ENCODE measurements at places on chromosomes 11 and 22.

DNA sequence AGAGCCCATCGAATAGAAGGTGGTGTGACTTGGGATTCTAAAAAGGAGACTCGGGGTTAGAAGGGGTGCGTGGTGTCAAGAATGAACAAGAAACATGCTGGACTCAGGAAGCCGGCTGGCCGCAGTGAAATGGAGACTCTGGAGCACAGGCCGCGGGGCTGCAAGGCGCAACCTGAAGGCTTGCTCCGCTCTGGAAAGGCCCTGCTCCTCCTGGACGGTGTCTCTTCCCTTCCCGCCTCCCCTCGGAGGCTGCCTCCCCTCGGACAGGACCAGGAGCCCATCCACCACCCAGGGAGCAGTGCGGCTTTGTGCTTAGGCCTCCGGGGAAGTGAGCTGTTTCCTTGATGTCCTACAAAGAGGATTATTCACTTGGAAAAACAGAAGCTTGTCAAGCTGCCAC, 170.1 kb downstream of the OPCML start:
- no peak for DNase-seq

DNA sequence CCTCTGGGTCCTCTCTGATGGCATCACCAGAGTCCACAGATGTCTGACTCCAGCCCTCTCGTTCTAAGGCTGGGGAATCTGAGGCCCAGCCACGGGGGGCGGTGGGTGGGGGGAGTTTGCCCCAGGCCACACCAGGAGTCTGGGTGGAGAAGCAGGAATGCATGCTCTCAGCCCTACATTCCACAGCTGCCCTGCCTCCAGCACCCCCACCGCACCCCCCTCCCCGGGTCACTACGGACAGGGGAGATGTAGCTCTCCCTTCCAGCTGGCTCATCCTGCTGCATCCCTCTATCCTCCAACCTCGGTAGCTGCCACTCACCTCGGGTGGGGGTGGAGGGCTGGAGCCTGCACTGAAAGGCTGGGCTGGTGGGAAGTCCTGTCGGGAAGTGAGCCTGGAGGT, 2.3 kb upstream of the PVALB start:
- no peak for DNase-seq

DNA sequence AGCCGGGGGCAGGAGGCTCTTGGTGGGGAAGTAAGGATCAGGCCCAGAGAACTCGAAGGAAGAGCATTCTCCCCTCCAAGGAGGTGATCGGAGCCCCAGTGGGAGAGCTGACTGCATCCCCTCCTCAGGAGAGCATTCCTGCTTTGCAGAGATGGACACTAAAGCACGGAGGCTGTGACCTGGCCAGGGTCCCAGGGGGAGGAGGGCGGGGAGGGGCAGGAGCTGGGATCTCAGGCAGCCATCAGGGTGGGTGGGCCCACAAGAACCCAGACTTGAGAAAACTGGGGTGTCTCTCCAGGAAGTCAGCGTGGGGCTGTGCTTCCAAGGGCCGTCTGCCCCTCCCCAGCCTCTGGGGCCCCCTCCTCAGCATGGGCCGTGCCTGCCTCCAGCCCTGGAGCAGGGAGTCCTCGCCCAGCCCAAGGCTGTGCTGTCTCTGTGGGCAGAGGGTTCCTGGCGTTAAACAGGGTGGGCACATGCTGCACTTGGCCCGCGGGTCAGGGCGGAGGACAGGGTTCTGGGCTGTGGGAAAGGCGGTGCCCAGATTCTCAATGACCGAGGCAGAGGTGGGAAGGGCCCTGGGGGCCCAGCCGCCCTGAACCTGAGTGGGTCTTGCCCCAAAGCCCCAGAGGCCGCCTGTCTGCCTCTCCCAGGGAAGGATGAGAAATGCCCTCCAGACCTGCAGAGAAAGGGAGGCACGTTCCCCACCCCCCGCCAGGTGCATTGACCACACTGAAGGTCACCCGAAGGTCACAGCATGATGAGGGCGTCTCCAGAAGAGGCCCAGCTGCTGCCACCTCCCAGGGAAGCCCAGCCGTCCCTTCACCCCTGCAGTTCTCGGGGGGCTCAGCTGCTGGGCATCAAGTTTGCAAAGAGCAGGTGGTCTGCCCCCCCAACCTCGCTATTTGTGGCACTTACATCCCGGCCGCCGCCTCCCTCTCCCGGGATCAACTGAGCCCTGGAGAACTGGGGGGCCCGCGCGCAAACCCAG, 643 bp downstream of the CEND1 start:
- DNase-seq: no peak

DNA sequence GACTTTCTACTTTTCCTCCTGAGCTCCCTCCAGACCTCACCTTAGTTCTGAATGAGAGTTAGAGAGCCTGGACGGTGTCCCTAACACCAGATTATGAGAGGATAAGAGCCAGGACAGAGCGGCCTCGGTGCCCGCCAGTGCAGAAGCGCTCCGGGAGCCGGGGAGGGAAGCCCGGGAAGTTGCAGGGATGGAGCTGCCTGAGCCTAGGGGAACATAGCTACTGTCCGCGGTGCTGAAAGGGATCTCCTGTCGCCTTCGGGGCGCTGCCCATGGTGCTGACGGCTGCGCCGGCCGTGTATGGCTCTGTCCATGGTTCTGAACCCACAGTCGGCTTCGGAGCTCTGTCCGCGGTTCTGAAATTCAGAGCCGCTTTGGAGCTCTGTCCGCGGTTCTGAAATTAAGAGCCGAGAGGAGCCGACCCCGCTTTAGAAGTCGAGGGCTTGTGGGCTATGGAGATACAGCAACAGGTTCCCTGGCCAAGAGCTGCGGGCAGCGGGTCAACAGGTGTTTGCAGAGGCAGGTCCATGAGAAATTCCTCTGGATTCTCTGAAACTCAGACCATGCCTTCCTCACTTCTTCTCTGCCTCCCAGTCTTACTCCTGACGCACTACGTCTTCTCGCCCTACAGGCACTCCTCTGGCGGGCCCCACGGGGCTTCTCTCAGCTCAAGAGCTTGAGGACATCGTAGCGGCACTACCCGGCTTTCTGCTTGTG, 814 bp downstream of the NPAS4 start:
- no peak for DNase-seq

- no peak for DNase-seq
Observed at GRCh38 chr11:125998267-125998666, 52.4 kb downstream of the VSIG10L2 start.

- DNase-seq: no peak
Observed at GRCh38 chr22:39423976-39424375, 24.4 kb downstream of the TAB1 start.

- DNase-seq: no peak
Observed at GRCh38 chr11:30091737-30092136, 74.9 kb upstream of the KCNA4 start.

- DNase-seq: no peak
Observed at GRCh38 chr11:114559425-114560310, at the start of gene NXPE1. Gene NXPE1 (minus strand): TSS chr11:114559881. CDS start chr11:114551201, 8,680 bp downstream.

- peak; percentile 41 for DNase-seq
Observed at GRCh38 chr11:11531131-11531908, 90.5 kb downstream of the GALNT18 start.

DNA sequence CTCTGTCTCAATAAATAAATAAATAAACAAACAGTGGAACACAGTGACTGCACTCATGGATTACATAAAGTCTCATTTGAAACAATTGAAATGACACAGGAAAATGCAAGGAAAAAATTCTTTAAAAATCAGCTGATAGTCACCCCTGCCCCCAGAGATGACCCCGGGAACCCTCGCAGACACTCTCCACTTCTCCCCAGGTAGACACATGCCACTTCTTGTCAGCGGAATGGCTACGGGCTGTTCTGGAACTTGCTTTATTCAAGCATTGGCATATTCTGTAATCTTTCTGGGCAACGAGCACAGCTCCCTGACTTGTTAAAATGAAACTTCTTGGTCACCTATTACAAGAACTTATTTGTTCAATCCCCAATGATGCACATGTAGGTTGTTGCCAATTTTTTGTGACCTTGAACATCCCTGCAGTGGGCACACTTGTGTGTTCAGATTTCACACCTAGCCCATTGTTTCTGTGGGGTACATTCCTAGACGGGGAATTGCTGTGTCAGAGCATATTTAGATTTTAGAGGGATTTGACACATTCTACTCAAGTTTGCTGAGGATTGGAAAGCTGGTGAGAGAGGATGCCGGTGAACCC, 32.8 kb downstream of the MYEOV start:
- no peak for DNase-seq

DNA sequence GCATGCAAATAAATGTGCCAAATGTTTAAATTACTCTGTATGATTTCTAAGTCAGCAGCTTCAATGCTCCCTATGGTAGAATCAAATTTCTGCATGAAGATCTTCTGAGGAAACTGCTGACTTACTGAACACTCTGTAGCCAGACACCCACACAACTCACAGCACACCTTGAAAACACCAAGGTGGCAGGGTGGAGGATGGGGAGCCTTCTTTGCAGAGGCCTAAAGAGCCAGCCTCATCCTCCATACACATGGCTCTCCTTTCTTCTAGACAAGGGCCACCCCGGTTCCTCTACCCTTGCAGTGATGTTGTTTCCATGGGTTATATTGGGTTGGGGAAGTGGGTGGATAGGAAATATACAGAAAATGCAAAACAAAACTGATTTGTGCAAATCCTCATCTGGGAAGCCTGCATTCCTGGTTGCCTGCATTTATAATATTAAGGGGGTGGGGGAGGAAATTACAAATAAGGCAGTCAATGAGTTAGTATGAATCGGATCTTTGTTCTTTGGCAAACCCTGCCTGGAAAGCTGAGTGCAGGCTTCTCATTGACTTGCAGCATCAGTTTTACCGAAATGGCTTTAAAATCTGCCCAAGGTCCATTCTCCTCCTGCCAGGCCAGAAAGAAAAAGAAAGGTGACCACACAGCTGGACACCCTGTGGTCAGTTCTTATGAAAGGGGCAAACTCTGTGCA, 15.8 kb upstream of the ETS1 start:
- no peak for DNase-seq

GRCh38 chr22:25900880-25901279, 158.9 kb downstream of the MYO18B start:
- no peak for DNase-seq

DNA sequence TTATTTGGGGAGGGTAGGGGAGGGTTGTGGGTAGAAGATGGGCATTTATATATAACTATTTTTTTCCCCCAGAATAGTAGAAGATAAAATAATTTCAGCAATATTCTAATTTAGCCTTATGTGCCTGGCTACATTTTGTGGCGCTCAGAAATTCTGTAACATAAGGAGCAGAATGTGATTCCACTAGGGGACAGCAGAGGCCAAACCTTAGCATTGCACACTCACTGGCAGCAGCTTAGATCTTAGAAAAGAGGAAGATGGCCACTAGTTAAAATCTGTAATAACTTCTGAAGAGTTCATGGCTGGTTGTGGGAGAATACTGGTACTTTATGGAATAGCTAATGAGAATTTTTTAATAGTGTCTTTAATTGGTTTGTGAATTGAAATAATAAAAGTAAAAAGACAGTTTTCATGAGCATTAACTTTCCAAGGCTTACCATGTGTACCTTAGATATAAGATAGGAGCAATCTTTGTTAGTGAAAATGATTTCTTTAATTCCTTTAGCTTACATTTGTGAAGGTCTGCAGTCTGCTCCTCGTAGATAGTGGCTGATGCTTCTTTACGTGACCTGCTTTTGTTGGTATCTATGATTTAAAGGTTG, 33.1 kb downstream of the DDX10 start:
- DNase-seq: peak; percentile 8

DNA sequence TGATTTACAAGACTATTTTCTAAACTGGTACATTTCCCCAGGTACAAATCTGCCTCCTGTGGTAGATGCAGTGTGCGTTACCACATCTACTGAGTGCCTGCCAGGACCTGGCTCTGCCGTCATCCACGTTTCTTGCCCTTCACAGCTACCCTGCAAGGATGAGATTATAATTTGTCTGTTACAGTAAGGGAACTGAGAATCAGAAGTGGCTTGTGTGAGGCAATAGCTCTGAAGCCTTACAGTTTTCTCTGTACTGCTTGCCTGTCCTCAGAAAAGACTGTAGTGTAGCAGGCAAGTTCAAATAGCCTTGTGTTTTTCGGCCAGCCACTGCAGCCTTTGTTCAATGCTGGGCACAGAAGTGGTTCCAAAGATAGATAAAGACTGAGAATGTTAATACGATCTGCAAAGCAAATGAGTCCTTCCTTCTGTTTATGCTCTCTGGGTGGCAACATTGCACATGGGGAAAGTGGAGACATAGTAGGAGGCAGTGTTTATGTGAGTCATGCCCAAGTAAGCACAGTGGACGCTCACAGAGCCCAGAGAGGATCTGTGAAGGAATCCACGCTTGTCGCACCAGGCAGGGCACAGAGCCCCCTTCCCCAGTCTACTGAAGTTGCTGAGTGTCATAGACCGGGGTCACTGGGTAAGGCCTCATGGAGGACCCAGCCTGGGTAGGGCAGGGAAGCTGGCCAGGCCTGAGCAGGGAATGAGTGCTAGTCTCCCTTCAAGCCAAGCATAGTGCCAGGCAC, 49.1 kb downstream of the MICAL2 start:
- DNase-seq: no peak

- DNase-seq: no peak
Observed at GRCh38 chr22:38964306-38964705, 6.9 kb downstream of the APOBEC3A start.

DNA sequence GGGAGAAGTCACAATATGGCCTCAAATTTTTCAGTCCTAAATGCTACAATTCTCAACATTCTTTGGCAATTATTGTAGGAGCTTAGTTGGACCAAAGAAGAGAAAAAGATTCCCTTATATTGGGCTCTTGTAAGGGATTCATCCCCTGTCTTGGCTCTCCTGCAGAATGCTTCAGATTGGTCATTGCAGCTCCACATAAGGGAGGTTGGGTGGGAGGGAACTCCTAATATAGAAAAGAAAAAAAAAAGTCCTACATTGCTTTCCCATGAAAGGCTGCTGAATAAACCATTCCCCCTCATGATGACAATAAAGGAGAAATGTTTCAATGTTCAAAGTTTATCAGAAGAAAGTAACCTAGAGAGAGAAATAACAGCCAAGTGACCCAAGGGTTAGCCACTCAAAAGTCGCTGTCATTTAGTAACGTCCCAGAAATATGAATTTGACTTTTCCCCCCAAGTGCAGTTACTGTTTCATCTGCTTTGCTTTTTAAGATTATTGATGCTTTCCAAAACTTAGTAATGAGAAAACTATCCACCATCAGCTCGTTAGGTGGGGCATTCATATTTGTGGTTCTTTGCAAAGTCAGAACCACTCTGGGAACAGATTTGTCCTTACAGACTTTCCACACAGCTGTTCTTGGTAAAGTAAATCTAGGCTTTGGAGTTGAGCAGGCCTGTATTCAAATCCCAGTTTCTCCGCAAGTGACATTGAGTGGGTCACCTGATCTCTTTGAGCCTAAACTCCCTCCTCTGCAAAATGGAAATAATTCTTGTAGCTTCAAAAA, 5.0 kb upstream of the SLC1A2 start:
- no peak for DNase-seq

DNA sequence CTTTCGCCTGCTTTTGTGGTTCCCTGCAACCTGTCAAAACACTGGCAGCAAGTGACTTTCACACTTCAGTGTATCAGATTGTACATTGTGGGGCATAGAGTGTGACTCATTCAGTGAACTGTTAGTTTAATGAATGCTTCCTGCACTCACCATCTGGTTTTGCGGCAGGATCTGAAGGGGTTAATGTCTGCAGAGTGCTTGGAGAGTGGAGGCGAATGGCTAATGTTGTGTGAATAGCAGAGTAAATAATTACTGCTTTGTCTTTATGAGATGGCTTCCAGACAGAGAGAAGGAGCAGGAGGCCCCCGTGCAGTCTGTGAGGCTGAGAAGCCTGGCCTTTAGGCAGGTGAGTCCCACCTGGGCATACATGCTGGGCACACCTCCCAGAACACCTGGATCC, 454.3 kb upstream of the KIRREL3 start:
- peak; percentile 57 for DNase-seq

- DNase-seq: no peak
Observed at GRCh38 chr11:17020831-17021230, 6.6 kb upstream of the PLEKHA7 start.

All from NCI-H1694 (cell line).